ENCODE measurements at places on chromosomes 3 and 15. TPM values are rescaled to one million over a fixed set of nuclear protein-coding genes. Genes with fewer than 3 reads are reported as not detected.

CASR gene
- polyA plus RNA-seq, result 6.9 TPM

KNG1 gene
- polyA plus RNA-seq, result 0.14 TPM

SPINK8 gene
- polyA plus RNA-seq, result not detected

CCDC9B gene
- polyA plus RNA-seq, result 32.0 TPM

TNIK gene
- polyA plus RNA-seq, result 4.7 TPM

PLSCR1 gene
- 46.8 TPM for polyA plus RNA-seq

IL20RB gene
- polyA plus RNA-seq, result 0.87 TPM

MUC4 gene
- 0.05 TPM for polyA plus RNA-seq

SLC38A3 gene
- 40.8 TPM for polyA plus RNA-seq

STOML1 gene
- 13.2 TPM for polyA plus RNA-seq

TPRG1 gene
- polyA plus RNA-seq, result 1.5 TPM

HRG gene
- not detected for polyA plus RNA-seq

CLDN18 gene
- not detected for polyA plus RNA-seq

KLHL6 gene
- 0.19 TPM for polyA plus RNA-seq

STRIT1 gene
- polyA plus RNA-seq, result 0.73 TPM

FBXO40 gene
- polyA plus RNA-seq, result not detected
